ENCODE measurements at places on chromosomes 16 and 17. TPM values are rescaled to one million over a fixed set of nuclear protein-coding genes. Genes with fewer than 3 reads are reported as not detected.

QRICH2 gene
- 4.8 TPM for total RNA-seq

MYH8 gene
- total RNA-seq: not detected

RHBDL3 gene
- 0.18 TPM for total RNA-seq

CFAP97D1 gene
- total RNA-seq: not detected

NPIPA5 gene
- not detected for total RNA-seq

SDR42E2 gene
- total RNA-seq: not detected

LRRC75A gene
- 0.56 TPM for total RNA-seq

NEUROD2 gene
- total RNA-seq: not detected

CA10 gene
- total RNA-seq: not detected

GAS2L2 gene
- not detected for total RNA-seq

NRN1L gene
- not detected for total RNA-seq

ODAD4 gene
- total RNA-seq: 0.56 TPM

RDM1 gene
- total RNA-seq: not detected

KRT9 gene
- not detected for total RNA-seq

TBC1D26 gene
- total RNA-seq: not detected

SLC13A2 gene
- not detected for total RNA-seq

CLEC19A gene
- not detected for total RNA-seq

SLC35G6 gene
- total RNA-seq: not detected

IKZF3 gene
- not detected for total RNA-seq

ITGB4 gene
- not detected for total RNA-seq

PROCA1 gene
- 0.36 TPM for total RNA-seq

EPX gene
- not detected for total RNA-seq

WNK4 gene
- total RNA-seq: 1.3 TPM

LGALS3BP gene
- 34.7 TPM for total RNA-seq

KRT32 gene
- not detected for total RNA-seq

RHBDL1 gene
- total RNA-seq: 0.72 TPM

HSPB9 gene
- total RNA-seq: not detected

PRCD gene
- total RNA-seq: not detected

MPV17L gene
- total RNA-seq: not detected

PPL gene
- 0.36 TPM for total RNA-seq

RAPGEFL1 gene
- 0.28 TPM for total RNA-seq

CCDC154 gene
- not detected for total RNA-seq

MYH1 gene
- total RNA-seq: not detected

CAPNS2 gene
- 0.56 TPM for total RNA-seq

All from IMR-90 (cell line).